Left lobe of liver (tissue), 2 donors: ENCODE measurements at places on chromosomes 12 and 14. TPM values are rescaled to one million over a fixed set of nuclear protein-coding genes. Genes with fewer than 3 reads are reported as not detected.

PLCZ1 gene
- not detected for total RNA-seq

ANKS1B gene
- 3.6 TPM for total RNA-seq

MYO1H gene
- not detected for total RNA-seq

RNU7-1 gene
- not detected for total RNA-seq

ART4 gene
- total RNA-seq = 27.5 TPM

WNT1 gene
- not detected for total RNA-seq

SPRING1 gene
- 6.8 TPM for total RNA-seq

OR4K2 gene
- total RNA-seq = not detected

TAS2R30 gene
- total RNA-seq = 1.4 TPM

SPATS2 gene
- 5.9 TPM for total RNA-seq

GLIPR1L1 gene
- total RNA-seq = not detected

MYO1A gene
- total RNA-seq = 0.28 TPM

RND1 gene
- 32.0 TPM for total RNA-seq

TSPAN19 gene
- total RNA-seq = not detected

PKP2 gene
- total RNA-seq = 21.4 TPM

HDAC7 gene
- total RNA-seq = 8.1 TPM

C1S gene
- 1,760 TPM for total RNA-seq

ST8SIA1 gene
- total RNA-seq = not detected

KLRC3 gene
- total RNA-seq = not detected

ACRBP gene
- total RNA-seq = 3.2 TPM

GAPDH gene
- 1,145 TPM for total RNA-seq

FICD gene
- 4.6 TPM for total RNA-seq

PTPRR gene
- not detected for total RNA-seq

HCAR3 gene
- not detected for total RNA-seq

IFI27 gene
- total RNA-seq = 20.4 TPM

AMIGO2 gene
- 1.5 TPM for total RNA-seq

REM2 gene
- total RNA-seq = 0.13 TPM

DDN gene
- not detected for total RNA-seq

ZNF839 gene
- 8.0 TPM for total RNA-seq

TAS2R42 gene
- not detected for total RNA-seq

NAP1L1 gene
- 64.0 TPM for total RNA-seq

FBXL14 gene
- 7.3 TPM for total RNA-seq

SERPINA12 gene
- 0.35 TPM for total RNA-seq

GDF3 gene
- total RNA-seq = not detected

SRGAP1 gene
- total RNA-seq = 1.1 TPM

PZP gene
- 0.70 TPM for total RNA-seq

BMP4 gene
- total RNA-seq = 2.5 TPM

EXOC3L4 gene
- 81.5 TPM for total RNA-seq

ALDH2 gene
- 1,121 TPM for total RNA-seq

EEF1AKMT3 gene
- total RNA-seq = 6.0 TPM

SIX6 gene
- total RNA-seq = not detected

KRT75 gene
- not detected for total RNA-seq

RACGAP1 gene
- total RNA-seq = 3.9 TPM

RIPK3 gene
- 0.68 TPM for total RNA-seq
